Smooth muscle cell of trachea (primary cell): ENCODE measurements at places on chromosomes 6 and 20. TPM values are rescaled to one million over a fixed set of nuclear protein-coding genes. Genes with fewer than 3 reads are reported as not detected.

The MYLK2 gene
- total RNA-seq: not detected in 2 replicates

The TREML1 gene
- not detected in 2 replicates for total RNA-seq

The HNF4A gene
- total RNA-seq: not detected in 2 replicates

The FABP7 gene
- 0.15 TPM in 1 of 2 replicates, not detected in the other for total RNA-seq

The SOX18 gene
- 0.29 TPM in 1 of 2 replicates, not detected in the other for total RNA-seq

The FAM209B gene
- not detected in 2 replicates for total RNA-seq

The TREM2 gene
- total RNA-seq: 0.33 and 0.44 TPM in 2 replicates

The EPPIN gene
- not detected in 2 replicates for total RNA-seq

The ENPP5 gene
- total RNA-seq: 0.17 and 0.29 TPM in 2 replicates

The CITED2 gene
- total RNA-seq: 74.3 and 160 TPM in 2 replicates

The MLN gene
- not detected in 2 replicates for total RNA-seq

The TMC2 gene
- total RNA-seq: not detected in 2 replicates

The MRAP2 gene
- total RNA-seq: 0.50 and 1.7 TPM in 2 replicates

The CCN5 gene
- 7.4 and 25.3 TPM in 2 replicates for total RNA-seq

The CGA gene
- not detected in 2 replicates for total RNA-seq

The VSTM2L gene
- 2.8 and 5.3 TPM in 2 replicates for total RNA-seq

The LPIN3 gene
- total RNA-seq: 5.4 and 9.9 TPM in 2 replicates

The PGC gene
- not detected in 2 replicates for total RNA-seq

The ZC2HC1B gene
- total RNA-seq: not detected in 2 replicates

The EHMT2 gene
- 62.0 and 93.5 TPM in 2 replicates for total RNA-seq

The GABRR1 gene
- not detected in 2 replicates for total RNA-seq

The NKX2-2 gene
- not detected in 2 replicates for total RNA-seq

The KCNG1 gene
- 2.5 and 15.2 TPM in 2 replicates for total RNA-seq

The SLCO4A1 gene
- 0.66 and 1.3 TPM in 2 replicates for total RNA-seq

The TBC1D7 gene
- total RNA-seq: 15.5 and 18.0 TPM in 2 replicates

The RGS17 gene
- total RNA-seq: 13.4 and 25.5 TPM in 2 replicates

The OPN5 gene
- not detected in 2 replicates for total RNA-seq

The ADGB gene
- not detected in 2 replicates for total RNA-seq

The CGAS gene
- total RNA-seq: 4.1 and 6.5 TPM in 2 replicates

The PRND gene
- total RNA-seq: not detected in 2 replicates

The C6orf58 gene
- total RNA-seq: 0.15 TPM in 1 of 2 replicates, not detected in the other

The TNFRSF6B gene
- total RNA-seq: 24.3 and 66.5 TPM in 2 replicates

The RAET1L gene
- not detected in 2 replicates for total RNA-seq

The CRISP3 gene
- total RNA-seq: not detected in 2 replicates

The LYRM2 gene
- 18.7 and 30.3 TPM in 2 replicates for total RNA-seq

The VWA7 gene
- 0.50 and 1.2 TPM in 2 replicates for total RNA-seq

The ZBTB46 gene
- total RNA-seq: 9.9 and 17.5 TPM in 2 replicates
